ENCODE measurements at places on chromosomes 11 and 22. TPM values are rescaled to one million over a fixed set of nuclear protein-coding genes. Genes with fewer than 3 reads are reported as not detected.
A peak's percentile ranks its signal among the peaks of the same experiment; 100 is the strongest.

DNA sequence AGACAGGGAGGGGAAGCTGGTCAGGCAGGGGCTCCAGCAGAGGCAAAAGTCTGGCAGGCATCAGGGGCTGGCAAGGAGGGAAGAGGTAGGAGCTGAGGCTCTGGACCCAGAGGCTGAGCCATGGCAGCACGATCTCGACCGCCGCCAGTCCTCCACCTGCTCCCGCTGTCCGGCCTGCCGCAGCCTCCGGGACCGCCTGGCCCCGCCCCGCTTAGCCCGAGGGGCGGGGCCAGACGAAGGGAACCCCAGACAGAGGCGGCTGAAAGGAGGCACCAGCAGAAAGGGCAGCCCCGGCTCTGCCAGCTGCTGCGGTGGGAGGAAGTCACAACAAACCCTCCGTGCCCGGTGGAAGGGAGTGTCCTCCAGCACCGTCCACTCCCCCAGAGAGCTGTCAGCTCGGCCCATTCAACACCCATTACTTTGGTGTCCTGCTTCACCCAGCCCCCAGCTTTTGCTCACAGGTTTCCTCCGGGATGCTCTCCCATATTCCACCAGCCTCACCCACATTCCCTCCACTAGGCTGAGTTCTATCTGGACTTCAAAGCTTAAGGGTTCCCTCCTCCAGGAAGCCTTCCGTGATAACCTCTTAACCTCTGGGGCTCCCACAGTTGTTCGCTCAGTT is at the start of gene MFNG:
Gene MFNG (minus strand): TSS at position 161 of the 622 bp plus-strand sequence. CDS start 207 bp downstream, outside the sequence.
- DNase-seq: peak; percentile 67

CCDC89 gene
- 0.47 TPM for total RNA-seq

DNA sequence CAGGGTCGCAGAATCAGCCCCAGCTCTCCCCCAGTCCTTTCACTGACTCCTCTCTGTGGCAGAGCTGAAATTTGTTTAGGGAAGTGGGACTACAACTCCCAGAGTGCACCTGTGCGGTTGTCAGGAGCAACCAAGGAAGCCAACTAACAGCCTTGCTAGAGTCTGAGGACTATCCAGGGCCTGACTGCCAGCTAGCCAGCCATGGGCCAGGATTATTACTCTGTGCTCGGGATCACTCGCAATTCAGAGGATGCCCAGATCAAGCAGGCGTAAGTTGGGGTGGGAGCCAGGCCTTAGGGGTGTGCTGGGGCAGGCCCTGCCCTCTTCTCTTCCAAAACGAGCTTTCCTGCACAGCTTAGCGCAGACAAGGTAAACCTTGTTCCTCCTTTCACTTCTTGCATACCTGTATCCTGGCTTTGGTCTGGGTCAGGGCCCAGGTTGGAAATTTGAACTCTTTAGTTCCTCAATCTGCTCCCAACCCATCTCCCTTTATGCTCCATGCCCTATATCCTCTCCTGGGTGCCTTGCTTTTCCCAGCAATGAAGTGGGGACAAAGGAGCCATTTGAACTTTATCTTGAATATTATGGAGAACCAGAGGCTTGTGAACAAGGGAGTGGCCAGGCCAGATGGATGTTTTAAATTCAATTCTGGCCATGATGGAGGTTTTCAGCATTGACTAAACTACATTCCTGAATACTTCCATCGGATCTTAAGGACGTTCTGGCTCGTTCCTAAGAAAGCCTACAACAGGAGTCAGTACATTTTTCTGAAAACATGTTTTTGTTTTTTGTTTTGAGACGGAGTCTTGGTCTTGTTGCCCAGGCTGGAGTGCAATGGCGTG is at the start of gene DNAJB13:
Gene DNAJB13 (plus strand): TSS at position 158 of the 842 bp plus-strand sequence. CDS start 44 bp downstream, at position 202.
- DNase-seq: no peak

PNPLA3 gene
- not detected for total RNA-seq

- no peak for DNase-seq
Measured at GRCh38 chr22:38745676-38746460, 9.9 kb downstream of the SUN2 start.

ENDOD1 gene
- 7.3 TPM for total RNA-seq
